ENCODE measurements at places on chromosomes 7 and 10.

- DNase-seq = no peak
Observed at GRCh38 chr10:116685807-116686206, 56.6 kb downstream of the HSPA12A start.

DNA sequence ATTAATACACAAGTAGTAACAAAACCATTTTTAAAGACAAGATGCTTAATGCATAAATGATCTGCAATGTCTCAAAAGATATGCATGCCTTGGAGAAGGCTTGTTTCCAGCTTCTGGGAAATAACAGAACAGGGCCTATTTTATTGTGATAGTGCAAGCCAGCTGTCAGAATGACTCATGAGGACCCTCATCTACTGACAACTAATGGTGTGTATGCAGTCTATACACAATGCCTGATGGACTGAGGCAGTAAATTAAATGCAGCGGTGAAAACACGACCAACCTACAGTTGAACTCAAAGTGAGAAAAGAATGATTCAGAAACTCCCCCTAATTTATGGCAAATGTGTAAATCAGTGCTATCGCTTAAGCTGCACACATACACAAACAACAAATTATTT, 46.3 kb downstream of the VPS41 start:
- DNase-seq = no peak

DNA sequence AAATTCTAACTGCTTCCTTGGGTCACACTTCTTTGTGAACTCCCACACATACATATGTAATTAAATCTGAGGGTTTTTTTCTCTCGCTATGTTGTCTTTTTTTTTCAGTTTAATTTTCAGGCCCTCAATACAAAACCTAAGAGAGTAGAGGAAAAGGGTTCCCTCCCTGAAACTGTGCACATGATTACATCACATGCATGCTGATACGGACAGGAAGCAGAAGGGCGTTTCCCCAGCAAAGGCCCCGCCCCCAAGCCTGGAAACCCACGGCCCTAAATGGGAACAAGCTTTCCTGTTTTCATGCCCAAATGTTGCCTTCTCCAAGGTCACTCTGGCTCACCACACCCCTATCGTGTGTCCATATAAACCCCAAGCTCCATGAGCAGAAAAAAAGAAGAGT, 115.4 kb downstream of the TEX36 start:
- DNase-seq = no peak

DNA sequence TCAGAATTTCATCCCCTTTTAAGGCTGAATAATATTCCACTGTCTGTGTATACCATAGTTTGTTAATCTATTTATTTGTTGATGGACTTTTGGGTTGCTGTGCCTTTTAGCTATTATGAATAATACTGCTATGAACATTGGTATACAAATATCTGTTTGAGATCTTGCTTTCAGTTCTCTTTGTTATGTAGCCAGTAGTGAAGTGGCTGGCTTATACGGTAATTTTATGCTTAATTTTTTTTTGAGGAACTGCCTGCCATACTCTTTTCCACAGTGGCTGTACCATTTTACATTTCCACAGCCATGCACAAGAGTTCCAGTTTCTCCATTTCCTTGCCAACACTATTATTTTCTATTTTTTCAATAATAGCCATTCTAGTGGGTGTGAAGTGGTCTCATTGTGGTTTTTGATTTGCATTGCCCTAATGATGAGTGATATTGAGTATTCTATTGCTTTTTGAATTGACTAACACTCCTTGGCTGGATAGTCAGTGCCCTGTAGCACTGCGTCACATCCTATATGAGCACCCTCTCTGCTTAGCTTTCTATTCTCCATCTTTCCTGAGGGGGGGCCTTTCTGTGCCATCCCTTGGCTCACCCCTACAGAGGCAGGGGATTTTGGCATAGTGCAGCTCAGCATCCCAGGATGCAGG, 29.4 kb upstream of the RAPGEF5 start:
- no peak for DNase-seq

- no peak for DNase-seq
Observed at GRCh38 chr7:157937406-157937805, 600.6 kb downstream of the DNAJB6 start.

DNA sequence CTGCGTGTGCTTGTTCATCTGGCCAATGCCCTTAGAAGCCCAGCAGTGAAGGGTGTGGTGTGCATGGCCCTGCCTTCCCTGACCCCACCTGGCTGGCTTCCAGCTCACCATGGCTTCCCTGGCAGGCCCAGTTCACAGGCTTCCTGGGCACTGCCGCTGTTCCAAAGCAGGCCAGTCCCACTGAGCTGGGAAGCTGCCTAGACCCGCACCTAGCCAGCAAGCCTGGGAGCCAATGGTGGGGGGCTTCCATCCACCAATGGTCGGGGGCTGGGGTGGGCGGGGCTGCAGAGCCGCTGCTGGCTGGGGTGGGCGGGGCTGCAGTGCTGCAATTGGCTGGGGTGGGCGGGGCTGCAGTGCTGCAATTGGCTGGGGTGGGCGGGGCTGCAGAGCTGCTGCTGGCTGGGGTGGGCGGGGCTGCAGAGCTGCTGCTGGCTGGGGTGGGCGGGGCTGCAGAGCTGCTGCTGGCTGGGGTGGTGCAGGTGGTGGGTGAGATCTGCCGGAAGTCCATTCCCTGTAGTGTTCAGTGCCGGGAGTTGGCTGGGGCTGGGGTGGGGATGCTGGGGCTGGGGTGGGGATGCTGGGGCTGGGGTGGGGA, 12.4 kb downstream of the CALY start:
- DNase-seq = no peak

- no peak for DNase-seq
Observed at GRCh38 chr7:50805447-50806125, 22.9 kb upstream of the GRB10 start.

DNA sequence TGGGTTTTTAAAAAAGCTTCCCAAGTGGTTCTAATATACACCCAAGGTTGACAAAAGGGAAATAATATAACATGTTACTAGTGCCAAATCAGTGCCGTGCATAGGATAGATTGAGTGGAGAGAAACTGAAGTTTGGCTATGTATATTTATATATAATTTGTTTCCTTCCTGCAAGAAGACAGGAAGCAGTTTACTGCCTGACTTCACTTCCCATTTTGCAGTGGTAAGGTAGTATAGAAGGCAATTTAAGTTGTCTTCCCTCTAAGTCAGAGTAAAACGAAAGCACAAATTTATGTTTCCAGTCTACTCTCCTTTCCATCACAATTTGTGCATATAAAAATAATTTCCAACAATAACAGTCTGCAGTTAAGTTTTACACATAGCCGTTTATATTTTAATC, 3.4 kb upstream of the HYCC1 start:
- no peak for DNase-seq

- no peak for DNase-seq
Observed at GRCh38 chr10:33337326-33337957, 3.0 kb upstream of the NRP1 start.

DNA sequence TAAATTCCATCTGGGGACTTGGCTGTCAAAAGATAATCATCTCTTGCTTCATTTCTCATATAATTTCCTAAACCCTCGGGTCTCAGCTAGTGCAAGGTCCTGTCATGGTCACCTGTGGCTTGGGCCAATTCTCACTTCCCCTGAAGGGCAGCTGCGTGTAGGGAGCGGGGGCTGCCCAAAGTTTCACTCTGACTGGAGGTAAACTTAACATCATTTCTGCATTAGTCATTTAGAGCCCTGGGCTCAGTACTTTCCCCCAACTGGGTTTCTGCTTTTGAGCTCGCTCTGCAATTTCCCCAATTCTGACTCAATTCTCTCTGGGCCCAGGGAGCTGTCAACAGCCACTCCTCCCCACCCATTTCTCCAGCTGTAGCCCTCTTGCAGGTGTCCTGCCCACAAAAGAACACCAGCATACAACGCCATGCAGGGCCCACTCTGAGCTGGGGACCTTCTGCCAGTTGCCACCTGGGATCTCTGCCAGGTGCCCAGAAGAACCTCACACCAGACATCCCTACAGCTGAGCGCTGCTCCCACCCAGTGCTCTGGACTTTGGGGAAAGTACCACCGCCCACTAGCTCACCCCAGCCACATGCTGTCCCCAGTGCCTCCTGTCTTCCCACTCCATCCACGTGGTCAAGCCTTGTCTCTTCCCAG, 37.9 kb downstream of the VOPP1 start:
- no peak for DNase-seq

DNA sequence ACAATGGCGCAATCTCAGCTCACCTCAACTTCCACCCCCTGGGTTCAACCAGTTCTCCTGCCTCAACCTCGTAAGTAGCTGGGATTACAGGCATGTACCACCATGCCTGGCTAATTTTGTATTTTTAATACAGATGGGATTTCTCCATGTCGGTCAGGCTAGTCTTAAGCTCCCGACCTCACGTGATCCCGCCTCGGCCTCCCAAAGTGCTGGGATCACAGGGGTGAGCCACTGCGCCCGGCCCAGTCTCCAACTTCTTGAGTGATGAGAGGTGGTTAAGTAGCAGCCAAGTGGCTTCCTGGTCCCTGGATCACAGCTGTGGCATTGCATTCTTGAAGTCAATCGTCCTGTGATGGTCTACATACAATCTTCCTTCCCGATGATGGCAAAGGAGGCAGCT, 46.1 kb upstream of the NFE2L3 start:
- no peak for DNase-seq

GRCh38 chr10:2839081-2839725, 228.1 kb upstream of the PFKP start:
- no peak for DNase-seq

DNA sequence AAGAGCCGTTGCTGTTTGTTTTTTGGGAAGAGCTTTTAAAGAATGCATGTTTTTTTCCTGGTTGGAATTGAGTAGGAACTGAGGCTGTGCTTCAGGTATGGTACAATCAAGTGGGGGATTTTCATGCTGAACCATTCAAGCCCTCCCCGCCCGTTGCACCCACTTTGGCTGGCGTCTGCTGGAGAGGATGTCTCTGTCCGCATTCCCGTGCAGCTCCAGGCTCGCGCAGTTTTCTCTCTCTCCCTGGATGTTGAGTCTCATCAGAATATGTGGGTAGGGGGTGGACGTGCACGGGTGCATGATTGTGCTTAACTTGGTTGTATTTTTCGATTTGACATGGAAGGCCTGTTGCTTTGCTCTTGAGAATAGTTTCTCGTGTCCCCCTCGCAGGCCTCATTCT, 31.6 kb downstream of the PFKFB3 start:
- DNase-seq = no peak

DNA sequence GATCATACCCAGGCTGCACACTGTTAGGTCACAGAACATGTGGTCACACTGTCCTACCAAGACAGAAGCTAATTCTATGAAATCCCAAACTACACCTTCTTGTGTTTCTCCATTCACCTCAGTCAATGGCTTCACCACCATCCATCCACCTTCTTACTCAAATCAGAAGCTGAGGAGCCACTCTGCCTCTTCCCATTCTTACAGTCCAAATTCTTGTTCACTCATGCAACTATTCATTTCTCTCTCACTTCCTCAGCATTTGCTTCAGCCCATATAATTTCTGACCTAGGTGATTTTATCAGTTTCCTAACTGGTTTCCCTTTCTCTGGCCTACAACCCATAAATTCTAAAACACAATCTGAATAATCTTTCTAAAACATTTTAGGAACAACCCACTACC, 229.2 kb downstream of the LRRN3 start:
- DNase-seq = no peak

- no peak for DNase-seq
Observed at GRCh38 chr10:95525033-95525418, 36.1 kb downstream of the SORBS1 start.

DNA sequence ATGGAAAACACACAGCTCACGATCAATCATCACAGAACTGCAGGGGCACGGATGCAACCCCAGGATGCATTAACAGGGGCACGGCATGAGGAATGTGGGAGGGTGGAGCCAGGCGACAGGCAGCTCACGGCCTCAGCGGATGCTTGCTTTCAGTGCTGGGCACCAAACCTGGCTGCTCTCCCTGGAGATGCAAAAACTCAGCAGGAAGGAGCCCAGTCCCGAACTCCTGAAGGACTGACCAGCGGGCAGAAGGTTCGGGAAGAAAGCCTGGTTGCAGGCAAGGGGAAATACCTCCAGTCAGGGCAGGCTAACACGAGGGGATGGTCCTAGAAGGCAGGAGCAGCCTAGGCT, 66.8 kb downstream of the CHST15 start:
- DNase-seq = no peak

- DNase-seq = no peak
Observed at GRCh38 chr7:135441791-135442190, 68.1 kb downstream of the CNOT4 start.

- no peak for DNase-seq
Observed at GRCh38 chr10:78007172-78007571, 22.1 kb downstream of the POLR3A start.

- DNase-seq = no peak
Observed at GRCh38 chr10:121640266-121640665, 42.0 kb upstream of the FGFR2 start.

DNA sequence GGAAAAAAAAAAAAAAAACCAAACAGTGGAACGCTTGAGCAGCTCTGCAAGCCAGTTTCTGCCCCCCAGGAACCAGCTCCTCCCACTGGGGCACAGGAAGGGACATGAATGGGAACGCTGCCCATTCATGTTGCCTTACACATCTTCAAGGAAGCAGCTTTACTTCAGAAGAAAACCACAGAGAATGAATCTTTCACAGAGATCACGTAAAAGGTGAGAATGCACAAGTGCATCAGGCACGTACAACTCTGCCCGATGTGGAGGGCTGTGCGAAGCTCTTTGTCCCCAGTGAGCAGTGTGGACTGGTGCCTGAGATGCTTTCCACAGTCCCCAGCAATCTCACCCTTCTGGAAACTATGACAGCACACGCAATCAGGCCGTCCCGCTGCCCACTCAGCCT, 106.2 kb downstream of the DLG5 start:
- no peak for DNase-seq

GRCh38 chr10:8183241-8183704, 128.8 kb downstream of the GATA3 start:
- no peak for DNase-seq

DNA sequence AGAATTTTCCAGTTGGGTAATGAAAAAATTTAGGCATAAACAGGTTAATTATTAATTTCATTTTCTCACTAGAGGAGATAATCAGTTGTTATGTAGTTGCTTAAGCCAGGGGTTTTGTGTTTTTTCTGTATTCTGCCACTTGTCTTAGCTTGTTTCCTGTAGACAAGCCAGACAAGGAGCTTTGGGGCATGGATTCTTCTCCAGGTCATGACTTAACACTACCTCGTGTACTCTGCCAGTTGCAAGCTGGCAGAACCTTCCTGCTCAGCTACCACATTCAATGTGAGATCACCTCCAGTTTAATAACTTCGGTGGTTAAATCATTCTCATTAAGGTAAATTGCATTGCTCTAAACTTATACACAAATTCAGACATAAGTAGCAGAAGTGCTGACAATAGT, 1.8 kb downstream of the CCM2 start:
- DNase-seq = no peak

GRCh38 chr10:132069849-132070182, 4.1 kb downstream of the JAKMIP3 start:
- no peak for DNase-seq
